ENCODE measurements at places on chromosomes 2 and 18. TPM values are rescaled to one million over a fixed set of nuclear protein-coding genes. Genes with fewer than 3 reads are reported as not detected.

Gene WDR43
- total RNA-seq = 71.6 TPM

Gene LONRF2
- under 0.01 TPM for total RNA-seq

GRCh38 chr2:227503433-227504406 is 31.8 kb downstream of the AGFG1 start:
- DNase-seq = peak; percentile 83

DNA sequence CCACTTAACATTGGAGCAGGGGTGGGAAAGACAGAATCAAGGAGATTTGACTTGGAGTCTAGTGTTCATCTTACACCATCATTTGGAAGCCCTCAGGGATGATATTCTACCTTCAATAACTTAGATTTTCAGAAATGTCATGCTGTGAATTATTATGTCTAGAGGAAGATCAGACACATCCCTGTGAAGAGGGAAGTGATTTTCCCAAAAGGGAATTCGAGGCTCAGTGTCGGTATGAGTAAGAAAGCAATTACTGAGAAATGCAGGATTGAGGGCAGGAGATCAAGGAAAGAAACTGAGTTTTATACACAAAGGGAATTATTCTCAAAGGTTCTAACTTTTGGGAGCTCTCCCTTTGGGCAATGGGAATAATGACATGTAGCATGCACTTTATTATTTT is 25.6 kb upstream of the ATIC start:
- peak; percentile 65 for DNase-seq

DNA sequence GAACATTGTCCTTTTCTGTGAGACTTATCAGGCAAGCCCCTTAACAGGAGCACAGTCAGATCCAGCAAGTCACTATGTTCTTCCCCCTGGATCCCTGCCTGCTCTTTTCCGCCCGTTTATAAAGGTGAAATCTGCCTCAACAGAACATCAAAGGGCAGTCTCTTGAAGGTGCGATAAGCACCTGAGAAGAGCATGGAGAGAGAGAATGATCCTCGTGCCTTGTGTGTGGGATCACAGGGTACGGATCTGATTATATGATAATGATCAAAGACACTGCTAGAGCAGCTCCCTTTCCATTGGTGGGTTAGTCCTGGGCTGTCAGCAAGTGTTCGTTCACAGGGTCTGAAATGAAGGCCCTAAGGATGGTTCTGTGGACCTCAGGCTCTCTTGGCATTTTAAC is 106.4 kb downstream of the ZAP70 start:
- peak; percentile 65 for DNase-seq
